ENCODE measurements at places on chromosomes 6 and 20.

DNA sequence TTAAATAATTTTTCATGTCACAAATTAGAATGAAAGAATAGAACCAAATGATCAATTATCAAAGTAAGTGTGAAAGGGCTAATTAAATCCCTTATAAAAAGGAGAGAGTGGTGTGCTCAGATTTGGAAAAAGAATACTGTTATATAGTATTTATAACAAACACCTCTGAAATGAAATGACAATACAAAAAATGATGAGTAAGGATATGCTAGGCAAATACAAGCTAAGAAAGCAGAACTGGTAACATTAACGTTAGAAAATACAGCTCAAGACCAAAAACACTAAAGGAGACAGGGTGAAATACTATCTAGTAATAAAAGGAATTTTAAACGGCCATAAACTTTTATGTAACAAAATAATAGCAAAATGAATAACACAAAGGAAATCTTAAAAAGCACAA lies 324.2 kb upstream of the RUNX2 start:
- no peak for DNase-seq

GRCh38 chr6:24887545-24888140 lies 48.1 kb downstream of the RIPOR2 start:
- DNase-seq: peak; percentile 38

GRCh38 chr20:62831854-62832211 lies 15.0 kb downstream of the COL9A3 start:
- no peak for DNase-seq

- DNase-seq: no peak
Observed at GRCh38 chr6:137763886-137764285, 103.2 kb upstream of the TNFAIP3 start.

- no peak for DNase-seq
Observed at GRCh38 chr6:41460742-41461336, 85.3 kb upstream of the FOXP4 start.

- no peak for DNase-seq
Observed at GRCh38 chr6:123551939-123552707, 84.6 kb downstream of the TRDN start.

- no peak for DNase-seq
Observed at GRCh38 chr20:17675519-17676377, 6.3 kb downstream of the RRBP1 start.

GRCh38 chr6:15303920-15304291 lies 58.0 kb downstream of the JARID2 start:
- no peak for DNase-seq

GRCh38 chr6:97771372-97771771 lies 488.4 kb upstream of the MMS22L start:
- DNase-seq: no peak

- DNase-seq: no peak
Observed at GRCh38 chr6:138161088-138161337, 726 bp upstream of the ARFGEF3 start.

- DNase-seq: no peak
Observed at GRCh38 chr6:96450082-96450769, 71.4 kb upstream of the UFL1 start.

- DNase-seq: no peak
Observed at GRCh38 chr6:52394251-52394666, 25.9 kb upstream of the EFHC1 start.

DNA sequence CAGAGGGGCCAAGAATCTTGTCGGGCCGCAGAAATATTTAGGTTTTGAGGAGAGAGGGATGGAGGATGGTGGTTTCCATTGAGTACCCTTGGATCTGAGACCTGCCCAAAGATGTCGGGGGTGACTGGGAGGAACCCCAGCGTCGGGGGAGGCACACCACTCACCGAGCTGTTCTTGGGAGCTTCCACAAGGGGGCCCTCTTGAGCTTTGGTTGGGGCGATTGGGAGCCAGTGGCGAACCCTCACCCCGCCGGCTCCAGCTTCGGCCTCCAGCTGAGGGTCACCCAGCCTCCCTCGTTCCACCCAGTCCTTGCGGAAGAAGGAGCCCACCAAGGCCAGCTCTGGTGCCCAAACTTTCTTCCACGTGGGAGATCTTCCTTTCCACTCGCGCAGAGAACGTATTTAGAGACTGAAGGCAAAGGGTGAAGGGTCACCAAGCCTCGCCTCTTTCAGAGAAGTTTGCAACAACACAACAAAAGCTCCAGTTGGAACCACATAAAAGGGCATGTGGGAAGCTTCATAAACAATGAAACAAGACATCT lies 33.6 kb downstream of the APCDD1L start:
- DNase-seq: peak; percentile 8

GRCh38 chr6:11392778-11393507 lies 144.6 kb upstream of the TMEM170B start:
- DNase-seq: peak; percentile 64

DNA sequence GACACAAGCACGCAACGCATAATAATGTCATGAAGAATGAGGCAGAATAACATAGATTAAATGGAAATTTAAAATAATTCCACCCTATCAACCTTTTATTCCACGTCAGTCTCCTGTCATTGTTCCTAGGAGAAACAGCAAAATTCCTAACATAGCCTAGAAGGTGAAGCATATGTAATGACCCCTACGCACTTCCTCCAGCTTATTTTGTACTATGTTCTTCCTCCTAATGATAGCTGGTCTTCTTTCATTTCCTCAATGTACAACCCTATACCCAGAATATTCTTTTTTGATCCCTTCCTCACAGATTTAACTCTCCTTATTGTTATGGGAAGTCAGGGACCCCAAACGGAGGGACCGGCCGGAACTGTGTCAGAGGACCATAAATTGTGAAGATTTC lies 122.0 kb upstream of the CARMIL1 start:
- DNase-seq: no peak

GRCh38 chr6:137697267-137697938 lies 169.7 kb upstream of the TNFAIP3 start:
- DNase-seq: peak; percentile 49

GRCh38 chr20:38855356-38855755 lies 49.9 kb downstream of the PPP1R16B start:
- no peak for DNase-seq

DNA sequence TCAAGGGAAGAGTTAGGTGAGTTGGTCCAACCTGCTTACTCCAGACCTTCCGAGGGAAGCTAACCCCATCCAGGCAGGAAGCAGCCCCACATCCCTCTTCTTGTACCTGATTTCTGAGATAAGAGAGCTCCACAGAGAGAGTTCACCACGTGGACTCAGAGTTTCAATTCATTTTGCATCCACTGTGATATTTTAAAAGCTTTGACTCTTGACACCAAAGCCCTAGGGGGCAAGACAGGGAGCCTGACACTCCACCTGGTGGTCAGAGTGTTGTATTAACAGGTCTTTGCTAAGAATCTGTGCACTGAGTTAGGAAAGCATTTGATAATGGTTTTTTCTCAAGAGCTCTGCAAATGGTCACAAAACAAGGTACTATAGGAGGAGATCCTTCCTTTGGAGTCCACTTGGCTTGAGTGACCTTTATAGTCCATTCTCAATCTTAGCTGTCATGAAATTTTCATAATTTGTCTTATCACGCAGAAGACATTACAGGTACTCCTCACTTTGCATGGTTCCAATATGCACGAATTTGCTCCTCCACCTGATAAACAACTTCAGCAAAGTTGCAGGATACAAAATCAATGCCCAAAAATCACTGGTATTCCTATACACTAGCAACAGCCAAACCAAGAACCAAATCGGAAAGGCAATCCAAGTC lies 56.2 kb upstream of the RIPOR2 start:
- DNase-seq: peak; percentile 86

- DNase-seq: no peak
Observed at GRCh38 chr20:55760586-55760985, 244.7 kb downstream of the CBLN4 start.

DNA sequence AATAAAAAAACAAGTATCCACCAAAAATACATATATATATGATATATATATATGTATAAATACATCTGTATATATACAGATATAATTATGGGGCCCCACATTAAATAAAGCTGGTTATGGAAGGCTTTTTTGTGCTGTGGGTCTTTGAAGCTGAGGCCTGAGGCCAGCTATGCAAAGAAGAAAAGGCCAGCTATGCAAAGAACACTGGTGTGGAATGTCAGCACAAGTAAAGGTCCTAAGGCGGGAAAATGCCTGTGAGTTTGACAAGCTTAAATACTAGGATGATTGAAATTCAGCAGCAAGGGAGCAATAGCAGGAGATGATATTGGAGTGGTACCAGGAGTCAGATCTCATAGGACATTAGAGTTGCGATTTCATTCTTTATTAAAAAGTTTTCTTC lies 25.2 kb downstream of the ADGRF1 start:
- DNase-seq: no peak
